Stimulated activated CD8-positive, alpha-beta memory T cell treated with anti-CD3 and anti-CD28 coated beads, Interleukin-4, amount 100 ng/mL, for 1 hour (primary cell): ENCODE measurements at places on chromosomes 1 and 21.

DNA sequence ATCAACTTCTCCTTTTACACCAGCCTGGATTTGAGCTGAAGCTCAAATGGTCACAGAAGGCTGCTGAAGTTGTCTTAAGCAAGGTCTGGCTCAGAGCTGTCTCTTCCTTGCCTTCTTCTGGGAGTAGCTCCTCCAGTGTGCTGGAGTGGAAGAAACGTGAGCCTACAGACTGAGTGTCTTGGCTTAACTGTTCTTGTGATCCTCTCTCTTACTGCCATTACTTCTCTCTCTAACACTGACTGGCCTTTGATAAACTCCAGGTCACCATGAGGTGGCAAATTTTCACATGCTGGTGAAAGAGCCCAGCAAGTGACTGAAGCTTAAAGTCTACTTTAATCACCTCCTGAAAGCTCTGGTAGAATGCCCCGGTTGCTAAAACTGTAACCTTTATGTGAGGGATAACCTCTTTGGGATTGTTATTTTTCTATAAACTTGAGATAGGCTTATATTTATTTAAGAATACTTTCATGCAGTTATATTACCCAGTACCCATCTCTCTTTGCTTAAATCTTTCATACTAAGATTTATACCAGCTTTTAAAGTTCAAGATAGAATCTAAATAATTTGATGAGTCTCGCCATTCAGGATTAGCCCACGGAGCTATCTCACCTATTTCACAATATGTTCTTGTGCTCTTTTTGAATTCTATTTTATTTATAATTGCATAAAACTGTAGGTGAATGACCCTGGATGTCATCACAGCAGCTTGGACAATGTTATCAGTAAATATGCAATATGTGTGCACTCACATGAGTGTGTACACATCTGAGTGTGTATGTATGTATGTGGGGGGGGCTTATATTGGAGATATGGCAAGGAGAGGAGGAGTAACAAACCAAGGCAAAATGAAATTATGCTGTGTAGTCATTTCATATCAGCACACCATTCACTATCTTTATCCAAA lies 924.0 kb downstream of the LTN1 start:
- no peak for DNase-seq

DNA sequence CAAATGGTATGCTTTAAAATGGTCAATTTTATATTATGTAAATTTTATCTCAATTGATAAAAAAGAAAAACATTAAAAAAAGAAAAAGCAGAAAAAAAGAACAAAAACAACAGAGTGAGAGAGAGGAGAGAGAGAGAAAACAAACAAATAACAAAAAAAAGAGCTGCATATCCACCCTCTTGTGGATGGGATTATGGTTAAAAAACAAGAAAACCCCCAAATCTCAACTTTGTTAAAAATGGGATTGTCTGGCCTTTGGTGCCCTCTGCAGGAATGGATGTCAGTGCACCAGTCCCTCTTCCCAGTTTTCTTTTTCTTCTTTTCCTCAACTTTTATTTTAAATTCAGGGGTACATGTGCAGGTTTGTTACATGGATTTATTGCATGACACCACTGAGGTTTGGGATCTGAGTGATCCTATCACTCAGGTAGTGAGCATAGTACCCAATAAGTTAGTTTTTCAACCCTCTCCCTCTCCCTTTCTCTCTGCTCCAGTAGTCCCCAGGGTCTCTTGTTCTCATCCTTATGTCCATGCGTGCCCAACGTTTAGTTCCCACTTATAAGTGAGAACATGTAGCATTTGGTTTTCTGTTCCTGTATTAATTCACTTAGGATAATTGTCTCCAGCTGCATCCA lies 28.1 kb downstream of the RNF187 start:
- DNase-seq: no peak

DNA sequence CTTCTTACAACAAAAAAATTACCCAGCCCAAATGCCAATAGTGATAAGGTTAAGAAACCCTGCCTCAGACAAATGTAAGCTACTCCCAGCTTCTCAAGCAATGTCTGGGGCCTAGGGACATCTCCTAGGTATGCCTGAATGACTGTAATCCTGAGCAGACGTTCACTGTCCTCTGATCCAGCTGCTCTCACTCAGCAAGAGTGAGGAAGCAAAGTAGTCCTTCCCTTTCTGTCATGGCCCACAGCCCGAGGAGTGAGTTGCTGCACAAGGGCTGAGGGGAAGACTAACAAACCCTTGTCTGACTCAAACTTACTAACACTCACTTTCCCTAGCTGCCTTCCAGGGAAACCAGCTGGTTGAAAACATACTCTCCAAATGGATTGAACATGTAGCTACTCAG lies 124.9 kb upstream of the TNFSF4 start:
- DNase-seq: no peak

DNA sequence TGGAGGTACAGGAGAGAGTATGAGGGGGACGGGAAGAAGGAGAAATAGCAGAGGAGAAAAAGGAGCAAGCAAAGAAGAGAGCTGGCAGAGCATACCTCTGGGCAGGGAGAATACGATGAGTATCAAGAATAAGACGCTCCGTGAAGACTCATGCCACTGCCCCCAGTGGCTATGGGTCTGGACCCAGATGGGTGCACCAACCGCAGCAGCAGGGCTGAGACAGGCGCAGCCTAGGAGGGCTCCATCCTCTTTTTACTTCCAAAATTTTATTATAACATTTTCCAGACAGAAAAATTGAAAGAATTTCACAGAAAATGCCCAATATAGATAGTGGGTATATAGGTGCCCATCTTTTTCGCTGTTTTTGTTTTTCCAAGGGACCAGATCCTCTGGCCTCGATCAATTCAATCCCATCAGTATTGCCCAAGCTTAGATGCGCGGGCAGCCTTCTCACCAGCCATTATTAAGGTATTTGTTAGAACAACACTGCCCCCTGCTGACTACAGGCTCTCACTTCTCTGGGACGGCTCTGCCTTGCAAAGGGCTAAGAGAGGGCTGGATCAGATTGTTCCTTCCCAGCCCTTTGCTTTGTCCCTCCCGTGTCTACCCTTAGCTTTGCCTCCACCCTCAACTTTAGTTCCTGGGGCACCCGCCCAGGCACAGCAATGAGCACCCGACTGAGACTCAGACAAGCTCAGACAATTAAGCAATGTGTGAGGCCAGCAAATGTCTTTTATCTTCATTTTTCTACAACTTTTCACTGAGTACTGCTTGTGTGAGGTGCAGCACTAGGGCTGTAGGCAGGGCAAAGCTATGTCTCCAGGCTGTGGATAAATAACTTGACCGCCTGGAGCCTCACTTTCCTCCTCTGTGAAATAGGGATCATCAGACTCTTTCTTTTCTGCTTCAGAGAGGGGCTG lies 17.5 kb upstream of the CAMK1G start:
- peak; percentile 31 for DNase-seq

- no peak for DNase-seq
These were observed 82.3 kb downstream of the SSBP3 start for GRCh38 chr1:54323921-54324250.

DNA sequence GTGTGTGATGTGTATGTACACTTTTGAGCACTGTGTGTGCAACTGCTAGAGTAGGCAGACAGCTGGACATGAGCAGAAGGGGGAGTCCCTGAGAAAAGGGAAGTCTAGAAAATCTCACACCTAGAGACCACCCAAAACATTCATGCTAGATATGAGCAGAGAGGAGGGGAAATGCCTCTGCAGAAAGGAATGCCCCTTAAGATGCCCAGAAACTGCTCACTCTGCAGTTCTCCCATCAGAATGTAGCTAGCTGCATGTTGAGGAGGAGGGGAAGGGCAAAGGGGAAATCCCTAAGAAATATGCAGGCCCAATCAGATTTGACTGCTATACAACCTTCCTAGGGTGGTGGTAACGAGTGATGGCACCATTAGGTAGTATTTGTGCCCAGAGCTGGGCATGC lies 31.8 kb upstream of the MAGOH start:
- no peak for DNase-seq

- DNase-seq: no peak
These were observed 32.9 kb downstream of the FMO4 start for GRCh38 chr1:171346881-171347280.

- DNase-seq: no peak
These were observed 3.6 kb upstream of the DHRS3 start for GRCh38 chr1:12621346-12622335.

DNA sequence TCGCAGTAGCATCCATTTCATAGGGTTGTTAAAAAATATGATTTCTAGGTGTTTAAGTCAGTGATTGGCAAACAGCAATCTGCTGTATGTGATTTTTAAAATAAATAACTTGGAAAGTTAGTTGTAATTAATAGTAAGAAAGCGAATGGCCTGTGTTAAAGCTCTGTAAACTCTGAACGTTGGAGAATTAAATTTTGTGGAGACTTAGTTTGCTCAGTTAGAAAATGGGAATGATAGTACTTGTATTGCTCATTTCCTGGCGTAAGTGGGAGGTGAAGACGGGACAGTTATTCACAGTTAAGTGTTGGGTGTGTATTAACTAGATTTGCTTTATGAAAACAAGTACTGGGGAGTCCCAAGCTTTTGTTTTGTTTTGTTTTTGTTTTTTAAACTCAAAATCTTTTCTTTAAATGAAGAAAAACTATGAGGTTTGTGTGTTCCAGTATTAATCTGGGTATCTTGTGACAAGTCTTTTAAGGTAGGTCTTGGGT lies 995 bp downstream of the CACYBP start:
- no peak for DNase-seq

GRCh38 chr1:110259770-110260169 lies 49.7 kb downstream of the KCNC4 start:
- no peak for DNase-seq

DNA sequence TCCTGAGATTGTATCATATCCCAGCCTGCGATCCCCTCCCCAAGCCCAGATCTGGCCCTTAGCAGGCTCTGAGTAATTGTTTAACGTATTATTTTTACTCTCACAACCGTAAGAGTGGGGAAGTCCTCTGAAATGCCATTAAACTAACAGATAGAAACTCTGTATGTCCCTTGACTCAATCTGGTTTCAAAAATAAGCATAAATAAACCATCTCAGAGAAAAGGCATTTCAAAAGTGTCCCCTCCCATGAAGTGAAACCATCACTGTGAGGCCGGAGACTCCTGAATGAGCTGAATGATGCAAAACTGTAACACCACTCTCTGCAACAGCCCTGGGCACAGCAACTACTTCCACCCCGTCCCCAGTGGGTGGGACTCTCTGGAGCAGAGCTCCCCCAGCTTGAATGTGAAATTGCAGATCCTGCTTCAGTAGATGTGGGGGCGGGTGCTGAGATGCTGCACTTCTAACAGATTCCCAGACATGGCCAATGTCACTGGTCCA lies 104.1 kb downstream of the SYF2 start:
- no peak for DNase-seq

DNA sequence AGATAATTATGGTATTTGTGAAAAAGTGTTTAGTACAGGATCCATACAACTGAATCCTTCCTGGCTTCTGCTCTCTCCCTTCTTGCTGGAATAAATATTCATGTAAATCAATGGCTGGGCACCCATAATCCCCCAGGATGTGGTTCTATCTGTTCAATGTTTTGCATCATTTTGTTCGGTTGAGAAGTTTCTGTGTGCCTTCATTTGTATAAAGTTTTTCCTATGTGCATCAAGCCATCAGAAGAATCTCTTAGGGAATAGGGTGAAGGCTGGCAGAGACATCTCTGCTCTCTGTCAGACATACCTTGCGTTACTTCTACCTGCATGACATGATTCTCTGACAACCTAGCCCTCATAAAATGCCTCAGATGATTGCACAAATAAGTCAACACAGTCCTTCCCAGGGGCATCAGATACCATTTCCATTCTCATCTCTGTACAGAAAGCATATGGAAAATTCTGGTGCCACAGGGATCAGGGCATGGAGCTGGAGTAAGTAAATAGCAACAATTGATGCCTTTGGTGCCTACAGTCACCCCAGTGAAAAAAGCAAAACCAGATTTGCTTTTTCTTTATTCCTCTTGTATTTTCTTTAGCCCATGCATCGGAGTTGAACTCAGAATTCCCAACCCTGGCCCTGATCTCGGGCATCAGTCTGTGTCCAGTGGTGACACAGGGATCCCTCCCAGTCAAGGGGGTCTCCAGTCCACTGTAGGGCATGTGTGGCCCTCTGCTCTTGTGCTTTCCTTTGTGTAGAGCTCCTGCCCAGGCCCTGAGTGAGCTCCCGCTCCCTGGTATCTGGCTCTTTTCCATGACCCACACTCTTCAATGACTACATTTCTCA lies 39.7 kb upstream of the ATP1A1 start:
- DNase-seq: no peak

DNA sequence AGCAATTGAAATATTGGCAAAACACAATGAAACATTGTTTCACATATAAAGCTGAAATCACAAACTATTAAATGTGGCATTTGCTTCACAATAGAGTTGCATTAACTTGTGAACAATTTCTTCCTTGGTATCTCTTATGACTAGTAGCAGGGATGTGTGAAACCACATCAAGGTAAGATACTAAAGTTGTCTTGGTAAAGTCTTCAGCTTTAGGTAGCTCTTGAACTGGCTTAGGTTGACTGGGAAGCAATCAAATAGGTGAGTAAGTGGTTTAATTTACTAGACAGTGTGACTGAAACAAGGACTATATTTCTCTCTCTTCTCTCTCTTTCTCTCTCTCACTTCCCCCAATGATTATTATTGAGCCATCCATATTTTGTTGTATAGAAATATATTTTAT lies 141.5 kb upstream of the KCNK2 start:
- no peak for DNase-seq

DNA sequence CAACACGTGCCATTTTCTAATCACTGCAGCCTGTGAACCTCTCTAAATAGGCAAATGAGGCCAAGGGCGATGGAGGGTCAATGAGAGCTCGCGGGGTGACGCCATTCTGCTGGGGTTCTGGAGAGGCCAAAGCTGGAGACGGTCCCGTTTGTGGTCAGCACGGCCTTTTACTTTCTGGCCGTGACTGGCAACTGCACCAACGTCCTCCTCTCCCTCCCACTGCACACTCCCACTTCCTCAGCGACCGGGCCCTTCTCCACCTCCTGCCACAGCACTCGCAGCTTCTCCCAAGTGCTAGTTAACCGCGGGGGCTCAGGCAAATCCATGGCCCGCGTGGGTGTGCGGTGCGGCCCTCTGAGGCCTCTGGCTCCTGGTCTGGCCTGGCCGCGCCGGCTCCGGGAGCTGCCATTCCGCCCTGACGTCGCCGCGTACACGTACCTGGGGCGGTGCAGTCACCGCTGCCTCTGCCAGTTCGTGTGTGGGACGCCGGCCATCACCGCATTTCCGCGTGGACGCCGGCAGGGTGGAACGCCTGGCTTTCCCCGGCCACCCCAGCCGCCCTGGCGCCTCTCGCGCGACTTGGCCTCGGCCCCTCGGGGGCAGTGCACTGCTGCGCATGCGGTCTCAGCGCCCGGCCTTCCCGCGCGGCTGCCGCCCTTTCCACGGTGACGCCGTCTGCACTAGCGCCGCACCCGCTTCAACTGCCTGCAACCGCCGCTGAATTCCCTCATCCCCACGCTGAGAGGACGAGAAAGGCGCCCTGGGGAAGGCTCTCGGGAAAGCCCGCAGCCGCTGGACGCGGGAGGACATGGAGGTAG lies 18.2 kb downstream of the OR2C3 start:
- DNase-seq: no peak

GRCh38 chr1:82108843-82109242 lies 308.1 kb downstream of the ADGRL2 start:
- DNase-seq: no peak
